SHP77 treated with DMSO at 0.1 percent for 48 hours (cell line): ENCODE measurements at places on chromosomes 2 and 18.
A peak's percentile ranks its signal among the peaks of the same experiment; 100 is the strongest.

DNA sequence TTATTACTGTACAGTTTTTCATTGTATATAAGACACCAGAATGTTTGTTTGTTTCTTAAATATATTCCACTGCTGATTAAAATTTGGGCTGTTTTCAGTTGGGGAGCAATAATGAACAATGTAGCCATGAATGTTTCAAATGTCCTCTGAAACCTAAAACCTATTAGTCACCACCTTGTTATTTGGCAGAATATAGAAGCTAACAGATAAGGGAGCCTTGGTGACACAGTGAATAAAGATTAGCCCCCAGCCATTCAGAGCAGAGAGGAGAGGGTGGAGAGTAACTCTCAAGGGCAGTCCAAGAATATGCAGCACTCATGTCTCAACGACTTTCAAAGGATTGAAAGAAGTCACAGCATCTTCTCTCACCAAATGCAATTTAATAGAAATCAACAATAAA lies 43.1 kb upstream of the ATP8B1 start:
- no peak for DNase-seq

DNA sequence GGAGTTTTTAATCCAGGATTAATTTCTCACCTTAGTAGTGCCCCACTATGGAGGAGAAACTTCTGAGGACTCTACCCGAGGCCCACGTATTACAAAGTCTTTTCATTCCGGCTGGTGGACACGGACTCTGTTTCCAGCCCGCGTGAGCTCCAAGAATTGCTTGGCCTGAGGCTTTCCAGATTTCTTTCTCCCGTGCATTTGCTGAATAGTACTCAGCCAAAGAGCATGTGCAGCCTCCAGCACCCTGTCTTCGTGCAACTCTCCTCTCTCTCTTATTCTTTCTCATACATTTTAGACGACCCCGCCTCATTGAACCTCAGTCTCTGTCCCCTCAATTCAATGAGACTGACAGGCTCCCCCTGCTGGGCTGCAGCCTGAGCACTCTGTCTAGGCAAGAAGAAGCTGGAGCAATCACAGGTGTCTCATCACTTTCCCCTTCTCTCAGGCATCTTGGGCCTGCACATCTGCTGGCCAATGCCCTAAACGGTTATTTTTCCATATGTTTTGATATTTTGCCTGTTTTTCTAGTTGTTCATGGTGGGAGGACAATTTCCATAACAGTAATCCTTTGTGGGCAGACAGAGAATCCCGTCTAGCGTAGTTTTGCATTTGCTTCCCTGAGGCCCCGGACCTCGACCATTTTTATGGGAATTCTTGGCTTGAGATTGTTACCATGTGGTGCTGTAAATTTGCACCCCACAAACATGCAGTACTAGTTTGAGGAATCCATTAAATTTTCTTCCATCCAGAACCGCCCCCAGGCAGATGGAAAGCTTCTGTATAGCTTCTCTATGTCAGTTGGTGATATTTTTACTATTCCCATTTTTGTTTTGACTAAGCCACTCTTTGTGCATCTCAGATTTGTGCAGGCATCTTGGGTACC lies 50.1 kb upstream of the LPIN2 start:
- DNase-seq = peak; percentile 43

- DNase-seq = no peak
Observed at GRCh38 chr18:7467708-7468466, 99.2 kb upstream of the PTPRM start.

DNA sequence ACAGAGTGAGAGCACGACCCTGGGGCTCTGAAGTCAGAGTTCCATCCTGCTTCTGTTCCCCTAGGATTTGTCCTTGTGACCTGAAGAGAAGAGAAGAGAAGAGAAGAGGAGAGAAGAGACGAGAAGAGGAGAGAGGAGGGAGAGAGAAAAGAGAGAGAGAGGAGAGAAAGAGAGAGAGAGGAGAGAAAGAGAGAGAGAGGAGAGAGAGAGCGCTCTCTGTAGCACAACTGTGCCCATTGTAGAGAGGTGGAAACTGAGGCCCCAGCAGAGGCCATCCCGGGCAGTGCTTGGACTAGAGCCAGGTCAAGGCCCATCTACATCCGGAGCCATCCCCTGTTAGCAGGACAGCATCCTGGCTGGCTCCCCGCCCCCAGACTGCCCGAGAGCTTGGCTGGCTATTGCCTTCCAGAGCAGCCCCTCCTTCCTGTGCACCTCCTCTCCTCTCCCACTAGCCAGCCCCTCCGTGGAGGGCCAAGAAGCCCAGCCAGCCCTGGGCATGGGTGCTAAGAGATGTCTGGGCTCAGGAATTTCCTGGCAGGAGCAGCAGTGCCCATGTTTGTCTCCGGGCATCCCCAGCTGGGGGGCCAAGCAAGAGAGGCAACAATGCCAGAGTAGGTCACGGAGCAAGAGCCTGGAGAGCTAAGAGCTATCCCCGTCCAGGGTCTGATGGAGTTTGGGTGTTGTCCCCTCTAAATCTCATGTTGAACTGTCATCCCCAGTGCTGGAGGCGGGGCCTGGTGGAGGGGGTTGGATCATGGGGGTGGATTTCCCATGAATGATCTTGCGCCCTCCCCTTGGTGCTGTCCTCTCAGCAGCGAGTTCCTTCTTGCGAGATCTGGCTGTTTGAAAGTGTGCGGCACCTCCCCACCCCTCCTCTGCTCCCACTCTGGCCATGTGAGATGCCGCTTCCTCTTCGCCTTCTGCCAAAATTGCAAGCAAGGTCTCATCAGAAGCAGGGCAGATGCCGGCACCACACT lies 18.2 kb upstream of the GPR55 start:
- DNase-seq = no peak

DNA sequence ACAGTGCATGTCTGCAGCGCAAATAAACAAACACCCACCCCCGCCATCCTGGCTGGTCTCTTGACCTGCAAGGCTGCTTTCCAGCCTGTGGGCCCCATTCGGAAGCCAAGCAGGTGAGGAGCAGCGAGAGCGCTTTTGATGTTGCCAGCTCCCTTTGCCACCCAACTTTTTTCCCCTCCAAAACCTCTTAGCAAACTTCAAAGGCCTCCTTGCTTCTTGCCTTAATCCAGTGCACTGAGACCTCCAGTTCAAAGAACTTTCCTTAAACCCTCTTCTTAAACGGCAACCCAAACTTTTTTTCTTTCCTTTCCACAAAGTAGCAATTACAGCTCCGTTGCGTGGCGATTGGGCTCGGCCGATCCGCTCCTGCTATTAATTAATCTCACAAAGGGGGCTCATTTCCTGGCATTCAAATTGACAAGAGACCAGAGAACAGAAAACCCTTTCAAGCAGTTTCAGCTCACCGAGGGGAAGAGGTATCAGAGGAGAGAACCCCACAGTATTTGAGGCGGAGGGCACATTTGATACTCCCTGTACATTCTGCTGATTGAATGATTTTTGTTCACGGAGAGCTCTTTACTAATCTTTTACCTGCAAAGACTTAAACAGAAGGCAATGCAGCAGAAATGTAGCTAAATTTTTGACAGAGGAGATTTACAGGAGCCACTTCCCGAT lies 531.4 kb downstream of the TMEM182 start:
- no peak for DNase-seq

- DNase-seq = no peak
Observed at GRCh38 chr2:37688771-37689468, 17.5 kb upstream of the CDC42EP3 start.

- no peak for DNase-seq
Observed at GRCh38 chr2:133977405-133977804, 276.5 kb upstream of the MGAT5 start.

DNA sequence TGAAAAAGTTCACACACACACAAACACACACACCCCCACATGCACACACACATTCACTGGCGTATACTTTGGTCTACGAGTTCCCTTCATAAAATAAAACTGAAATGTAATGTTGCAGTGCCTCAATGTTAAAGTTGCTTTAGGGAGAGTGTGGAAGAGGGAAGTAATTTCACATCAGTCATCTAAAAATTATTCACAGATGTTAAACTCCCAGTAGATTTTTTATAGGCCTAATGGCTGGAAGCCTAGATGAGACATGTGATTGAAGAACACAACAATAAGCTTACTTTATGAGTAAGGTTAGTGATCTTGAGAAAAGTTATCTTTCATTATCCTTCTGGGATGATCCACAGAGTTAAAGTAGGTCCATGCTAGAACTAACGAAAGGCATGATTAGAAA lies 506.7 kb upstream of the CNTNAP5 start:
- DNase-seq = no peak

DNA sequence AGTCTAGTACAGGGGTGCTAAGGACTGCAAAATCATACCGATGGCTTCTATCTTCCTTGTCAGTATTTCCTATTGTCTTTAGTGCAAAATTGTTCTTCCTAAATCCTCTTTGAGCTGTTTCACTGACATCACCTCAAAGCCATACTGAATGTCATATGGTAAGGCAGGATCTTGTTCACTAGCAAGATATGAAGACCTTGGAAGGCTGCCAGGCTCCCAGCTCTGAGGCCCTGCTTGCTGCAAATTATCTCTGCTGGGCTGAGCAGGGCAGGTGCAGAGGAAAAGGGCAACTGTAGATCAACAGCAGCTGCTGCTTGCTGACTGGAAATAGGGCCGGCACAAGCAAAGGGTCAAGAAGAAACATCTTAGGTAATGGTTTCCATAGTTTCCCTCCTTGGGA lies 58.2 kb downstream of the PMAIP1 start:
- peak; percentile 96 for DNase-seq

GRCh38 chr2:124970030-124970429 lies 944.9 kb downstream of the CNTNAP5 start:
- no peak for DNase-seq

DNA sequence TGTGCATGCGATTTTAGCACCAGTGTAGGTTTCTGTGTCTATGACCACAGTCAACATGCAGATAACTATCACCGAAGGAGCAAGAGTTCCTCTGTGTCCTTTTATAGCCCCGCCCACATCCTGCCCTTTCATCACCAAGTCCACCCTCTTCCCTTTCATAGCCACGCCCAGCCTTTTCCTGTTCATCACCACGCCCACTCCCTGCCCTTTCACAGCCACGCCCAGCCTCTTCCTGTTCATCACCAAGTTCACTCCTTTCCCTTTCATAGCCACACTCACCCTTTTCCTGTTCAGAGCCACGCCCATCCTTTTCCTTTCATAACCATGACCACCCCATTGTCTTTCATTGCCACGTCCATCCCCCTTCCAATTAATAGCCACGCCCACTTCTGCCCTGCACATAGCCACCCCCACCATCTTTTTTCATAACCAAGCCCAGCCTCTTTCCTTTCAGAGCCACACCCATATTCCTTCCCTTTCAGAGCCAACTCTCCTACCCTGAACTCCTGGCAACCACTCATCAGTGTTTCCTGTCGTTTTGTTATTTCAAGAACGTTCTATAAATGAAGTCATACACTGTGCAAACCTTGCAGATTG lies 273.9 kb downstream of the MYT1L start:
- peak; percentile 93 for DNase-seq

GRCh38 chr2:241540771-241541561 lies 17.6 kb upstream of the BOK start:
- no peak for DNase-seq

DNA sequence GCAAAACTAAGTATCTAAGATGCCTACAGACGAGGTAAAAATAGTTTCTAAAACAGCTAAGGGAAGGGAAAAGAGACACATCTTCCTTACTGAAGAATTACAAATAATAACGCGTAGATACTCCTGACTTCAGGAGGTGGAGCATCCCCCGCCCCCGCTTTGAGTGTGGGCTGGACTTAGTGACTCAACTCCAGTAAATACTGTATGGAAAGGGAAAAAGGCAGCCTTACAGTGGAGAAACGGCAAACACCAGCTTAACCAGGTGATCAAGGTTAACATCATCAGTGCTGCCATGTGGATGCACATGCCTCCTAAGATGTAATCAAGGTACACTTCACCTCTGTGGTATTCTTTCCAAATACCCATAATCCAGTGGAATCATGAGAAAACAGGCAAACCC lies 47.9 kb downstream of the HADHB start:
- no peak for DNase-seq

DNA sequence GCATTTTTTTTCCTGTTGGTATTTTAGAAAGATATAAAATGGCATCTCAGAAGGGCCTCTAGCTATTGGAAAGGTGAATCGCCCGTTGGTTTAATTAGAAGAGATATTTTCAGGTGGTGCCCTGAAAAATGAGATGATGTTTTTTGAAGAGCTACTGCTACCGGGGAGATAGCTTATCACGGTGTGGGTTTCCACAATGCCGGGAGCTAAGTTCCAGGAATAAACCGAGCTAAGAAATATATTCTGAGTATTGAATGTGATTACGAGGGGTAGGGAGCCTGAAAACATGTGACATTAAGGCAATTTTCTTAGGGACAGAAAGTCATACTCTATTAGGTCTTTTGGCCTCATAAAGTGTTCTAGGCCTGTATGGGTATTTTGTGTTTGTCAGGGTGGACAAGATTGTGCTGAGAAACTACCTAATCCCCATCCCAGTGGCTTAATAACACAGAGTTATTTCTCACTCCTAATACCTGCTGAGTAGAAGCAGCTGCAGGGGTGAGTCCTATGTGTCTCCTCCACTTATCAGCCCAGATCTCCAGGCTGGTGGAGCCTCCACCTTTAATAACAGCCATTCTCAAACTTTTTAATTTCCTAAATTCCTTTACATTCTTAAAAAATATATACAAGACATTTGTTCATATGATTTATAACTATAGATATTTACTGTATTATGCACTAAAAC lies 150.2 kb downstream of the LRRTM1 start:
- DNase-seq = no peak

GRCh38 chr18:78742218-78742745 lies 237.3 kb upstream of the SALL3 start:
- DNase-seq = no peak

- no peak for DNase-seq
Observed at GRCh38 chr18:75209951-75210258, 692 bp upstream of the TSHZ1 start.

DNA sequence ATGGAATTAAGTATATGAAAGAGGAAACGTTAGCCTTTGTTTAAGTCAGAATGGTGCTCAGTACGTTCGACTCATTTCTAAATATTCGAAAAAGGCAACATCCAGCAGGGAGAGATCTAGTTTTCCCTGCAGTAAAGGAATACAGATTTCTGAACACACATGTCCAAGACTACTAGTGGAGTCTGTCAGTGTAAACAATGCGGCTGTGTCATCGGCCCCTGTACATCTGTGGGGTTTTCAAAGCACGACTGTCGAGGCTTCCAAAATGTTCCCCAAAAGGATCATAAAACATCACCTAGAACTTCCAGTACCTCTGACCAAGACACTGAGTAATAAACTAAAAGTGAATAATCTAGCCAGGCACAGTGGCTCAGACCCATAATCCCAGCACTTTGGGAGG lies 112.8 kb downstream of the ZNF516 start:
- DNase-seq = no peak
